ENCODE measurements at places on chromosomes 5 and 9.

DNA sequence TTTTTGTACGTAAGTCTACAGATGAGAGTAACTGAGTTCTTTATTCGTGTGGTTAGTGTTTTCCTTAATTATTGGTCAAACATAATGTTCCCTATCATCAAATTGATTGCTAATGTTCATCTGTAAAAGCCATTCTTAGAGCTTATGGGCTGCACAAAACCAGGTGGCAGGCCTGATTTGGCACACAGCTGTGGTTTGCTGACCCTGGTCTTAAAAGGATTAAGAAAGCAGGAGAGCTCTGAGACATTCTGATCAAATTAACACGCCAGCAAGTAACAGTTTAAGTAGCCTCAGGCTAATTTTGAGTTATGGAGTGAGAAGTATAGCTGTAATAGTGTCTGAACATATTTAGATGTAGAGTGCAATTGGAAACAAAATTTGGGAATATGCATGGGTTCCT lies 63.2 kb downstream of the PRR16 start:
- no peak for DNase-seq

GRCh38 chr9:126721564-126721981 lies 83.3 kb upstream of the ZBTB43 start:
- DNase-seq, result no peak

- DNase-seq, result no peak
These were observed 174.6 kb downstream of the ADAMTS6 start for GRCh38 chr5:65307088-65307487.

GRCh38 chr5:43195670-43196265 lies 3.7 kb downstream of the NIM1K start:
- DNase-seq, result no peak

DNA sequence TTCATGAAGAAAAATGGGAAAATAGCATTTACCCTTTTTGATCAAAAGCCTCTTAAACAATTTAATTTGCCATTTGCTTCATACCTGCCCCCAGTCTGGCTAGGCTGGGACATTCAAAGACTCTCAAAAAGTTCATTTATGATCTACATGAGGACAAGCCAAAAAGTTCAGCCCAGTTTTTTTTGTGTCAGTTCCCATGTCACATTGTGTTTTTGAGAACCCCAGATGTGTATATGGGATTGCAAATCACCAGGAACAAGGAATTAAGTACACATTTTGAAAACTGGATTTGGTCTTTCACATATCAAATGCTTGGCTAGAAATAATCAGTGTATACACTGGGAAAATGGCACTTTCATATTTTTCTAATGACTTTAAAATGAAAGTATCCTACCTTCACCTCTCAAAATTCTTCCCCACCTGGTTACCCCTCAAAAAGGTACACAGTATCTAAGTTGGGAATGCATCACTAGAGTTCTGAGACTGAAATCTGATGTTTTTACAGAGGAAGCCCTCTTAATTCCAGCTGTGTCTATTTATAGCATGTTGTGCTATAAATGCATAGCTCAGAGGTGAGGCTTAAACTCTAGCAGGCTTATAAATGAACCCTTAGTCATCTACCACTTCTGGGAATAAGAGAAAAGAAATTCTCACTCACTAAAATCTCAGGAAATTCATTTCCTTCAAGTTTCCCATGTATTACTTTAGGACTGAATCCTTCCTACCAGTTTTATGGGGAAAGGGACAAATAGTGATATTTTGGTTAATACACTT lies 9.3 kb downstream of the STOM start:
- no peak for DNase-seq

DNA sequence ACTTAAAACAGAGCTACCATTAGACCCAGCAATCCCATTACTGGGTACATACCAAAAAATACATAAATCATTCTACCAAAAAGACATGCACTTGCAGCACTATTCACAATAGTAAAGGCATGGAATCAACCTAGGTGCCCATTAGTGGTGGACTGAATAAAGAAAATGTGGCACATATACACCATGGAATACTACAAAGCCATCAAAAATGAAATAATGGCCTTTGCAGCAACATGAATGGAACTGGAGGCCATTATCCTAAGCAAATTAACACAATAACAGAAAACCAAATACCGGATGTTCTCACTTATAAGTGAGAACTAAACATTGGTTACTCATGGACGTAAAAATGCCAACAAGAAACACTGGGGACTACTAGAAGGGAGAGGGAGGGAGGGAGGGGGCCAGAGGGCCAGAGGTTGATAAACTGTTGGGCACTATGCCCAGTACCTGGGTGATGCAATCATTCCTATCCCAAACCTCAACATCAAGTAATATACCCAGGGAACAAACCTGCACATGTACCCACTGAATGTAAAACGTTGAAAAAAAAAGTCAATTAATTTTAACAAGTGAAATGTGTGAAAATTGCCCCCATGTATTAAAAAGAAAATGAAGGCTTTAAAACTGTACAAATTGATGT lies 24.5 kb upstream of the GPR150 start:
- no peak for DNase-seq

GRCh38 chr9:8337834-8338766 lies 538.5 kb upstream of the DMAC1 start:
- DNase-seq, result no peak
